Liver (tissue), 10 donors: ENCODE measurements at places on chromosomes 4 and X. TPM values are rescaled to one million over a fixed set of nuclear protein-coding genes. Genes with fewer than 3 reads are reported as not detected.

Gene MAP3K15
- 0.09 TPM for polyA plus RNA-seq

Gene CT83
- polyA plus RNA-seq = not detected

- no peak for DNase-seq
Observed at GRCh38 chr4:41541687-41542094, 3.7 kb downstream of the LIMCH1 start.

Gene RHOH
- 0.75 TPM for polyA plus RNA-seq

Gene PAGE5
- polyA plus RNA-seq = 0.65 TPM

DNA sequence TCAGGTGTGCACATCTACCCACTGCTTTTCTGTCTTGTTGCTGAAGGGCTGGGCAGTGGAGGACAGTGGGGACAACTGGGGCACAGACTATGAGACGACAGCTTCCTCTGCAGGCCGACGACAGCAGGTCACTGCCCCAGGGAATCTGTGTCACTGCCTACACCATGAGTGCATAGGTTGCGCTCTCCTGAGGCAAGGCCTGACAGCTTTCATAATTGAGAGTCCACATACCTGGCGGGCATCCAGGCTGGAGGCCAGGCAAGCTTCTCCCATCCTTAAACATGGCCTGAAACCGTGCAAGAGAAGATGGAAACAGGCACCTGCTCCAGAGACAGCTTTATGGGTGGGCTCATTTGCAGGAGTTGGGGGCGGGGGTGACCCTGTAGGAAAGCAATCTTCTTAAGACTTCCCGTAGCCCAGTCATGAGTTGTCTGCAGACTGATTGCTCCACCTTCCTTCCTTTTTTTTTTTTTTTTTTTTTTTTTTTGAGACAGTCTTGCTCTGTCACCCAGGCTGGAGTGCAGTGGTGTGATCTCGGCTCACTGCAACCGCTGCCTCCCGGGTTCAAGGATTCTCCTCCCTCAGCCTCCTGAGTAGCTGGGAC, 2.9 kb downstream of the ANOS1 start:
- no peak for DNase-seq

DNA sequence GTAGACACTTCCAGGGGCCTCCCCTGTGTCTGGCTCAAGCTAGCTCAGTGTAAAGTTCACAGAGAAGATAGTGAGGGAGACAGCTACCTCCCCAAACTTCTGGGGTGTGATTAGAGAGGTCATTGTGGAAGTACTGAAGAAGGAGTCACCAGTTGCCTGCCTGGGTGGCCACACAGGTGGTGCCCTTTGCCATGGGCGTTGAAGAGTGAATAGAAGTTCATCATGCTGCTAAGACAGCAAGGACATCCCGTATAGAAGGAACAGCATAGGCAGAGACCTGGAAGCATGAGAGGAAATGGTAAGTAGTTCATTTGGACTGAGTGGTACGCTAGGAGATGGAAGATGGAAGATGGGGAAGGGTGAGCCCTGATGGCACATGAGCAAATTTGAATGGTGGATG, 110.1 kb downstream of the PJA1 start:
- DNase-seq = no peak

DNA sequence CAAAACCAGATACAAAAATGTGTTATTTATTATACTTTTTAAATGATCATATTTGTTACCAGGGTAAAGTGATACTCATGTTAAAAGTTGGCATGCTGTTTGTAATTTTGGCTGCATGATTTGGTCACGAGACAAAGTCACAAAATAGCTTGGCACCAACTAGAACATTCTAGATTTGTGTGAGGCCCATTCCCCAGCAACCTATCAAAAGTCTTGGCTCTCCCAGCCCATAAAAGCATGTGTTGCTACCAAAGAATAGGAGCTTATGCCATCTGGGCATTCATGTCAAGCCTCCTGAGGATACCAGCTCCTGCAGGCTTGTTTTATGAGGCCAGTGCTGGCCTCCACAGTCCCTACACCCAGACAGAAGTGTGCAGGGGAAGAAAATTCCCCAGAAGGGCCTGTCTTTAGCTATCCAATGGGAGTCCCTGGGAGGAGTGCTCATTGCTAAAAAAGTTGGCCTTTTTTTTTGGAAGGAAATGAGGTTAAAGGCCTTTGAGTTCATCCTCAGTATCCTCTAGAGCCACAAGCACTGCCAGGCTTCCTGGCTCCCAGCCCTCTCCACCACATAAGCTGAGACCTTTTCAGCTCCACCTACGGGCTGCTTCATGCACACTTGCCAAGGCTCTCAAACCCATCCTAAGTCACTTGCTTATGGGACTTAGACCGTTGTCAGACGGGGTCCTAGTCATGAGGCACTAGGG, 211.9 kb upstream of the EOLA2 start:
- DNase-seq = no peak

Gene UGT2A1
- 6.6 TPM for polyA plus RNA-seq

DNA sequence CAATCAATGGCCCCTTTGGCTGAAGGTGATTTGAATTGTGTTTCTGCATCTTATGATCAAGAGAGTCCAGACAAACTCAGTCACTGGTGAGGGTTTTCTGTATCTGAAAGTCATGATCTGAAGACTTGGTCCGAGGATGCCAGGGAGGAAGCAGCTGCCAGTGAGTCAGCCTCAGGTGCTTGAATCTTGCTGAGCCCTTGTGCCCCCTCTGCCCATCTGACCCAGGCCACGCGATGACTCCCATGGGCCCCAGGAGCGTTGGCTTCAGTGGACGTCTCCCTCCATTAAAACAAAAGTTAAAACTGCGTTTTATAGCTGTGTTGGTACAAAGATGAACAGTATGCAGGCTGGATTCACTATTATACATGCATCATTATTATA, 62.0 kb downstream of the HTRA3 start:
- no peak for DNase-seq

DNA sequence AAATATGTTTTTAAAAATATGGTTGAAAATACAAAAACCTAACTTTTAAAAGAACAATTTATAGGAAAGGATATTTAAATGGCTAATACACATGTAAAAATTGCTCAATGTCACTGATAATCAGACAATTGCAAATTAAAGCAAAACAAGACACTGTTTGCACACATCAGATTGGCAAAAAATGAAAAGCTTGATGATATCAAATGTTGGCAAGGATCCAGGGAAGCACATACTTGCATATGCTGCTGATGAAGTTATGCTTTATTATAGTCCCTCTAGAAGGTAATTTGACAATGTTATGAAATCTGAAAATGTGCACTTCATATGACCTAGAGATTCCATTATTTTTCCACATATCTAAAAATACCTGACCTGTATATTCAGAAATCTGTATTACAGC, 45.7 kb upstream of the EPGN start:
- DNase-seq = no peak
